ENCODE measurements at places on chromosomes 3 and 15. TPM values are rescaled to one million over a fixed set of nuclear protein-coding genes. Genes with fewer than 3 reads are reported as not detected.

DNA sequence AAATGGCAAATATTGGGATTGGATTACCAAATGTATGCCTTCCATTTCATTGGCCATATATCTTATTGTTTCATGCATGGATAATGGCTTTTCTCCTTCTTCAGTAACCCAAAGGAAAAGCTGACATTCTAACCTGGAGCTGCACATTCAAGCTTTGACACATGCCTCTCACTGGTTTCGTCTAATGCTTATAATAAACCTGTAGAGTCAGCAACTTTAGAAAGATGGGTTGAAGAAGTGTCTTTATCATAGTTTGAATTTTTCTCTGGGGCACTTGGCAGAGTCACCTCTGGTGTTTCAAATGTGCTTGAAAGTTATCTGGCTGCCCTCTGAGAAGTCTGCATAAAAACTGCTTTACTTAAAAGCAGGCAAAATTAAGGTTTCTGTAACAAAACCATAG lies 55.4 kb upstream of the GOLGA8A start:
- H3K27me3 ChIP-seq, result no peaks in the 10 kb centered on the region
- no peak for DNase-seq

GRCh38 chr3:156209631-156210335 lies 89.4 kb downstream of the KCNAB1 start:
- no peaks in the 10 kb centered on the region for H3K4me1 ChIP-seq
- no peaks in the 10 kb centered on the region for H3K27me3 ChIP-seq
- H3K27ac ChIP-seq, result no peak overlapping the region
- no peaks in the 10 kb centered on the region for H3K36me3 ChIP-seq

The MAP3K13 gene
- total RNA-seq, result 21.0 TPM

DNA sequence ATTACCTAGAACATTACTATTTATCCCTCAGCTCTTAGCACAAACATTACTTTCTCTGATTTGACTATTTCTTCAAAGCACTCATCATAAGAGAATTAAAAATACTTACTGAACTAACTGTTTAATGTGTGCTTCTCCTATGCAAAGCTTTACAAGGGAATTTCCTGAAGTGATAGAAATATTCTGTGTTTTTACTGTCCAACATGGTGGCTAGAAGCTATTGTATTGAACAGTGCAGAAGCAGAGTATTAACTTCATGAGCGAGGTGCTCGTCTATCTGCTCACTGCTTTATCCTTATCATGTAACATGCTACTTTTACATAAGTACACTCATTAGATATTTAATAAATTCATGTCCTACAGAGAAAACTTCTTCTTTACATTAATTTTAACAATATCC lies 239.1 kb downstream of the ISL2 start:
- H3K4me3 ChIP-seq, result no peak overlapping the region
- H3K27ac ChIP-seq, result no peak overlapping the region
- no peaks in the 10 kb centered on the region for H3K36me3 ChIP-seq
- peaks cover 5% of the 10 kb centered on the region for H3K4me1 ChIP-seq
- DNase-seq, result no peak
- no peaks in the 10 kb centered on the region for H3K27me3 ChIP-seq

DNA sequence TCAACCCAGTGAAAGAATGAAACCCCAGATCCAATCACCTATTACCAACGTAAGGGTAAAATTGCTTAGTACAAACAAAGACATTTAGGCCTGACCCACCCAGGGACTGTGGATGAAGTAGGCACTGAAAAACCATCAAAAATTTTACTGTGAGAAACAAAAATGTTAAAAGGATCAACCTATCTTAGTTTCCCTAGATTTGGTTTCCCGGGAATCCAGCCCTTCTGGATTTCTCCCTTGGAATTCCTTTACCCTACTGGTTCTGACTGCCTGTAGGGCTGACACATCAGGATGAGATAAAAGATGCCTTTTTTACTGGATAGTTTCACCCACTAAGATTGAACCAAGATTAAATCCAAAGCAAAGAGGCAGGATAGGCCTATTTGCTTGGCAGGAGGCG lies 102.7 kb downstream of the SCAPER start:
- DNase-seq, result no peak
- H3K4me3 ChIP-seq, result no peak overlapping the region
- H3K4me1 ChIP-seq, result no peaks in the 10 kb centered on the region
- H3K27me3 ChIP-seq, result no peaks in the 10 kb centered on the region
- no peaks in the 10 kb centered on the region for H3K36me3 ChIP-seq

The SPATA12 gene
- 0.22 TPM for total RNA-seq

DNA sequence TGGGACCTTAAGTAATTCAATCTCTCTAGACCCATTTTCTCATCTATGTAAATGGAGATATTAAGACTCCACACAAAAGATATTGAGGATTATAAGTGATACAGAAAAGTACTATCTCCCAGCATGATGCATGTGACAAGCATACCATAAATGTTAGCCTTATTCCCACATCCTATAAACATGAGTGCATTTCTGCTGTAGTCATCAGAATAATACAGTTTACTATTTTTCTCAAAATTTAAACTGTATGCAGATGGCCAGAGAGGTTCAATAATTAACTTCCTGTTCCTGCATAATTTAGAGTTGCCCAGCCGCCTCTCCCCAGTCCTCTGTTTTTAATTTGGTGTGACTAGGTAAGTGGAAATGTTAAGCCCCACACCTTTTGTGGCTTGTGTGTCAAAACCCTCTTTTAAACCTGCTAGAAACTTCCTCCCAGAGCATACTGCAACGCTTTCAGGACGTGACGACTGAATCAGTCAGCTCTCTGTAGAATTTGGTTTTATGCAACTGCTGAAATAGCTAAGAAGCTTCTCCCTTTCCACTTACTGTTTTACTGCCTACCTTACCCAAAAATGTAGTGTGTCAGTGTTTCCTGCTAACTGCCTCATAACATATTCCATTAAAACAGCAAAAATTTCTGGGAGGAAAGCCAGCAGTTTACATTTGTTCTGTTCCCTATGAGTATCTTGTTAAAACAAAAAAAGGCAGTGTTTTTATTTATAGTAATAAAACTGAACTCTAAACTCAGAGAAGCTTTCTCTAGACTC lies 1037.9 kb downstream of the EPHA3 start:
- no peak overlapping the region for H3K27ac ChIP-seq
- H3K4me3 ChIP-seq, result no peak overlapping the region
- no peaks in the 10 kb centered on the region for H3K27me3 ChIP-seq
- no peaks in the 10 kb centered on the region for H3K36me3 ChIP-seq
- H3K4me1 ChIP-seq, result no peaks in the 10 kb centered on the region

The OIP5 gene
- total RNA-seq, result 19.7 TPM

The TRNT1 gene
- 21.4 TPM for total RNA-seq

- no peak for DNase-seq
- H3K27me3 ChIP-seq, result no peaks in the 10 kb centered on the region
- no peaks in the 10 kb centered on the region for H3K36me3 ChIP-seq
- H3K27ac ChIP-seq, result no peak overlapping the region
- H3K4me3 ChIP-seq, result no peak overlapping the region
Observed at GRCh38 chr15:58212909-58213526, 74.8 kb downstream of the AQP9 start.

The LRTM1 gene
- total RNA-seq, result not detected

The SMAD6 gene
- total RNA-seq, result 6.6 TPM

DNA sequence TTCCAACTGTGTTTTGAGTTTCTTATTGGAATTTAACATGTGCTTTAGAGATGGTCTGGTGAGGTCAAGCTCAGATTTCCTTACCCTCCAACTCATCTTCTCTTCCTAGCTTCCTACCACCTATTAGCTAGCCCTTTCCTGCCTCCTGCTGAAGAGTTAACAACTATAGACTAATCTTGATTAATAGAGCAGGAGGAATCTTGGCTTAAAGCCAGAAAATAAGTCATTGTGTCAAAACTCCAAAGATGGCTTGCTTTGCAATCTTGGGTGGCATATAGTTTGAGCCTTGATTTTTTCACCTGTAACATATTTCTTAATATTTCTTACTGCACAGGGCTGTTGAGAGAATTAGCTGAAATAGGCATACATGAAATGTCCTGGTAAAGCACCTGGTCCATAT lies 27.3 kb downstream of the BCL2L10 start:
- H3K27me3 ChIP-seq, result no peaks in the 10 kb centered on the region
- DNase-seq, result no peak
- no peak overlapping the region for H3K4me3 ChIP-seq
- no peaks in the 10 kb centered on the region for H3K4me1 ChIP-seq

GRCh38 chr3:134992586-134992985 lies 197.5 kb downstream of the EPHB1 start:
- DNase-seq, result no peak
- no peaks in the 10 kb centered on the region for H3K4me1 ChIP-seq
- no peak overlapping the region for H3K4me3 ChIP-seq
- no peak overlapping the region for H3K27ac ChIP-seq
- no peaks in the 10 kb centered on the region for H3K36me3 ChIP-seq

The B4GALT4 gene
- 15.9 TPM for total RNA-seq

GRCh38 chr3:127580327-127581060 lies 10.0 kb downstream of the TPRA1 start:
- peaks cover 7% of the 10 kb centered on the region for H3K36me3 ChIP-seq
- H3K27me3 ChIP-seq, result no peaks in the 10 kb centered on the region
- H3K4me1 ChIP-seq, result no peaks in the 10 kb centered on the region
- no peak for DNase-seq

DNA sequence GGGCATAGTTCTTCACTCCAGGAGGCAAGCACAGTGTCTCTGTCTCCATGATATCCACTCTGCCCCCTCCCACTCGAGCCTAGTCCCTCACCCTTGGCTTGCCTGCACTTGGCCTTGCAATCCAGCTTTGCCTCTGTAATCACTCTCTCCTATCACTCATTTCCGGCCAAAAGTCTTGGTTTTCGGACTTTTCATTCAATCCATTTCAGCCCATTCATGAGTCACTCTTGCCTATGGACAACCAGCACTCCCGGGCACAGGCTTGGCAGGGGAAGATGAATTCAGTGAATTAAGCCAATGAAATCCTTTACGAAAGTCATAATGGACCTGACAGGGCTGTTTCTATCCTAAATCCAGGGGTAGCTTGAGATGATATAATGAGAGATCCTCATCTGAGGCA lies 21.7 kb downstream of the DAZL start:
- H3K4me3 ChIP-seq, result no peak overlapping the region
- H3K27me3 ChIP-seq, result no peaks in the 10 kb centered on the region
- H3K4me1 ChIP-seq, result no peaks in the 10 kb centered on the region
- H3K27ac ChIP-seq, result no peak overlapping the region
